NCI-H2029 treated with DMSO at 0.1 percent for 48 hours (cell line): ENCODE measurements at places on chromosomes 16 and 17.

DNA sequence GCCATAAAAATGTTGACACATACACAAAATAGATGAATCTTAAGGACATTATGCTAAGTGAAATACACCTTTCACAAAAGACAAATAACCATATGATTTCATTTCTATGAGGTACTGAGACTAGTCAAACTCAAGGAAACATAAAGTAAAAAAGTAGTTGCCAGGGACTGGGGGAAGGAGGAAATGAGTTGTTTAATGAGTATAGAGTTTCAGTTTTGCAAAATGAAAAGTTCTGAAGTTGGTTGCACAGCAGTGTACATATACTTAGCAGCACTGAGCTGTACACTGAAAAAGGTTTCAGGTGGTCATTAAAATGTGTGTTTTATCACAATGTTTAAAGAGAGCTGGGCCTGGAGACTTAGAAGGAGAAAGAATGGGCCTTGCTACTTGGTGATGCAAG is 4.7 kb upstream of the SLC13A2 start:
- DNase-seq, result no peak

DNA sequence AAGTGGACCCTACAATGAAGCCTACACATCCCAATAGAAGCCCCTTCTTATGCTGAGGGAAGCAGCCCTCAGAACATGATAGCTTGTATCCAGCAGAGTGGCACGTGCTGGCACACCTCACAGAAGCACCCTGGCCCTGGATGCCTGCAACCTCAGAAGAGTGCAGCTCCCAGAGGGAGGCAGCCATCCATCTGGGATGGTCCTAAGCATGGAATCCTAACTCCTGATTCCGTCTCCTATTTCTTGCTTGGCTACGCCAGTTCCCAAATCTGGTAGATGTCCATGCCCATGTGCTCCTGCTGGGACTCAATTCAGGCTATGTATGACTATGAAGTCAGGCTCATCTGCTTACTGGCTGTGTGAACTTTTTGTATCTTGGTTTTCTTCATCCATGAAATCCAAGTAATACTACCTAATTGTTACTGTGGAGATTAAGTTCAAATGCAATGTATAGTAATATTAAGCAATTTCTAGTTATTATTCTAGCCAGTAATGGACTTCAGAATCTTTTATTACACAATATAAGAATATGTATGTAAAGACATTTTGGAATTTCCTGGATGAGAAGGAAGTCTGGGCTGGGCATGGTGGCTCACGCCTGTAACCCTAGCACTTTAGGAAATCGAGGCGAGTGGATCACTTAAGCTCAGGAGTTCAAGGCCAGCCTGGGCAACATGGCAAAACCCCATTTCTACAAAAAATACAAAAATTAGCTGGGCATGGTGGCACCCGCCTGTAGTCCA is 32.4 kb downstream of the SIAH1 start:
- no peak for DNase-seq

DNA sequence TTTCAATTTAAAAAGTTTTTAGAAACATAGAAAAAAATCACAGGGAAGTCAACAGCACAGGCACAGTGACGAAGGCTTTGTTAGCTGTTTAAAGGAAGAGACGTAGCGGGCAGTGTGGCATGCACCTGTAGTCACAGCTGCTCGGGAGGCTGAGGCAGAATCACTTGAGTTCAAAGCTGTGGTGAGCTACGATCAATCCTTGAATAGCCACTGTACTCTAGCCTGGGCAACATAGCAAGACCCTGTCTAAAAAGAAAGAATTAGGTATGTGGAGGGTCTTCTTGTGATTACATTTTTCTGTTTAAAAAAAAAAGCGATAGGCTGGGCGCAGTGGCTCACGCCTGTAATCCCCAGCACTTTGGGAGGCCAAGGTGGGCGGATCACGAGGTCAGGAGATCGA is 50.1 kb downstream of the FOXK2 start:
- DNase-seq, result no peak

DNA sequence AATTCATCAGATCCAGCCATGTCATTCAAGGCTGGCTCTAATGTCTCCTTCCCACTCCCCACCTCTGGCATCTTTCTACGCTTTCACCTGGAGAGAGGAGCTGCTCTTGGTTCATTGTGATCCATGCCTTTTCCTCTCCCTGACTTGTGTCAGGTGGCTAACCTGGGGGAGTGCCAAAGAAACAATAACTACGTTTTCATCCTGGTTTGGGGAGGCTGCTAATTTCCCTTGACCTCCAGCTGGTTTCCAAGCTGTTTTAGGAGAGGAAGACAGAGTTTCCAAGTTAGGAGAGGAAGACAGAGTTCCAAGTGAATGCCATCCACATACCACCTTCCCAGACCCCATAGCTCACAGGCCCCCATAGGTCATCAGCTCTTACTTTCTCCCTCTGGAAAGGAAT is 40.0 kb upstream of the HLF start:
- DNase-seq, result no peak

DNA sequence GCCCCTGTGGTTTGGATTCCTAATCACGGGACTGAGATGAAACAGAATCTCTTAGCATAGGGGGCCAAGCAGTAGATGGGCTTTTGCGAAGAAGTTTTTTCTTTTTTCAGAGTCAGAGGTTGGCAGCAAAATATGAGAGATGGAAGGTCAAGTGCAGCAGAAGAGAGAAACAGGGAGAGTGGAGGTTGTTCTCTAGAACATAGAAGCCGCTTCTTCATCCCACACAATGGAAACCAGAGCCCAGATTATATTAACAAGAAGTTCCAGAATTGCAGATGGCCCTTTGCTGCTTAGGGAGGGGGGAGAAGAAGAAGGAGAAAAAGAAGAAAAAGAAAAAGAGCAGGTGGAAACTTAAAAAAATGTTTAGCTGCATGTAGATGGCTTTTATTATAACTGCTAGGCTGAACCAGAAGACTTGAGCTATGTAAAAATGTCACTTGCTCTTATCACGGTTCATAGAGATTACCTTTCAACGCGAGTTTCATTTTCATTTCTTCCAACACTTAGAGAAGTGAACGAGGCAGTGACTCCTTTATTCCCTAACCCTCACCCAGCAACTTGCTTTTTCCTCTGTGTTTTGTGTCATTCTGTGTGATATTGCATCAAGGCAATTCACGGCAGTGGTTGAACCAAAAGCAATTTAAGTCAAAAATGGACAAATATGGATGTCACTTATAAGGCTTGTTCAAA is 737.5 kb downstream of the WWOX start:
- DNase-seq, result no peak

DNA sequence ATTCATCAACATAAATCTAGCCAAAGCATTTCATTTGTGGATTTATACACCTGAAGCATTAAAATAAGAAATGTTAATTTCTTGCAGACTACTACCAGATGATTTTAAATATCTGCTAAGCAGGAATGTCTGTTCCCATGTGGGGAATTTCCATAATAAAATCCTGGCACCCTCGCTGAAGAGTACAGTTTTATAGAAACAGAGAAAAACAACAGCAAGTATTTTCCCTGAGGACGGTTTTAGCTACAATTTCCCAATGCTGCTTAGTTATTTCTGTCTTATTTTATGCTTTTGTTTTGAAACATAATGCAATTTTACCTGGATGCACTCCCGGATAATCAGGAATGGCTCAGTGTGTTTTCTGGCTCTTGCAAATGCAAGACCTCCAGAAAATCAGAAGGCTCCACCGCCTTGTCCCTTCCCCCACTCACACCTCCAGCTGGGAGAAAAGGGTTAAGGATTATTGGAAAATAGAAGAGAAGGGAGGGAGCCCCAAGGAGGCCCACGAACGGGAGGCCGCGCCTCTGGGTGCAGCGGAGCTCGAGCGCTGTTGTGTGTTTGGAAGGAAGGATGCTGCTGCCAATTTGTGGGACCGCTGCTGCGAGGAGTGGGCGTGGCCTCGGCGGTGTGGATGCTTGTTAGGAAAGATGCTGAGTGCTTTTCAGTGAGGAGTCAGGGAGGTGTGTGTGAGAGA is at the start of gene CNTNAP4:
CNTNAP4 (plus strand) TSS at position 657 of the 694 bp plus-strand sequence. CDS start 262 bp downstream, outside the sequence.
- no peak for DNase-seq

DNA sequence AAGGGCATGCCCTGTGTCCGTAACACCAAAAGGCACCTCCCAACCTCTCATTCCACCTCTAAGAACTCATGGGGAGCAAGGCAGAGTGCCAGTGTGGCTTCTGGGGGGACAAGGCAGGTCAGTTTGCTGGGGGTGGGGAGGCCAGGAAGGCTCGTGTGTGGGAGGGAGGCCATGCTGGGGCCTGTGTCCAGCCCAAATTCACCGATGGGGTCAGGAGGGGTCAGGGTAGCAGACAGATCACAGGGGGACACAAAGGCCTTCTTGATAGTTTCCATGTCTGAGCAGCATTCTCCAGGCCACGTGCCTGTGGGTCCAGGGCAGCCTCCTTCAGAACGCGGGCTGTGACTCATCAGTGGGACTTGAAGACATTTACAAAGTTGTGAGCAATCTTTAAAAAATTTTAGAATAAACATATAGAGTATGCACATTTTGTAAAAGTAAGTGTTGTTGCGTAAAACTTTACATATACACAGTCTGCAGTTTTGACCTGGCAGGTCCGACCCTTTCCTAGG is 20.9 kb downstream of the SPACA3 start:
- DNase-seq, result no peak

GRCh38 chr17:80802626-80803450 is 188.8 kb upstream of the CHMP6 start:
- DNase-seq, result no peak

DNA sequence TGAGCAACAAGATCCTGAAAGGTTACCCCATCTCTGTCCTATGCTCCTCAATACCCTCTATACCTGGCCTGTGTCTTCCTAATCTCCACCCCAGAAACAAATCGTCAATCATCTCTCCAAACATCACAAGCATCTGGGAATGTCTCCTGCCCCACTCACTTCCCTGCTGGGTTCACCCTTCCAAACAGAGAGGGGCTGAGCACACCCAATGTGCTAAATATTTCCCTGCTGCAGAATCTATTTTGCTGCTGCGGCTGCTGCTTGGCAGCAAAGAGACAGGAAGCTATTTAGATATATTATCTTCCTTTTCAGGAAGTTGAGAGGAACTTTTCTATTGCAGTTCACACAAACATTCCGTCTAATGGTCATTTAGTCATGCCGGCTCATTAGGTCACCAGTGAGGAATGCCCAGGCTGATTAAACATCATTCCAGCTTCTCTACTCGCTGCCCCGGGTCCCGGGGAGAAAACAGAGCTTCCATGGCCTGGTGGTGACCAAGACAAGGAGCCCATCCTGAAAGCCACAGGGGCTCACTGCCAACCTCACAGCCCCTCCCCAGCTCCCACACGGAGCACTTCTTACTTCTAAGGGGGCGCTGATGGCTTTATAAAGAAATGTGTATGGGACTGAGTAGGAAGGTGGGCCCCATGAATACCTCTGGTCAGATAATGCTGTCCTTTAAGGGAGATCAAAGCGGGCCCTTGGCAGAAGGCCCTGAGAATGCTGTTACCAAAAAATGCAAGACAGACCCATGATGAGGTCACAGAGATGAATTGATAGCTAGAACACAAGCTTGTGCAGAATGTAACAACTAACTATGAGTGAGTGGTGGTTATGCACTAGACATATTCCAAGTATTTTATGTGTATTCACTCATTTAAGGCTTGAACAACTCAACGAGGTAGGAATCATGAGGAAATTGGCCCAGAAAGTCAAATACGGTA is 218.3 kb downstream of the SOX9 start:
- DNase-seq, result no peak
